ENCODE measurements at places on chromosomes 6 and 20.

GRCh38 chr20:2800521-2801285 is at the start of gene CPXM1:
Gene CPXM1, minus strand, starts transcription at chr20:2800627. Its CDS starts 55 bp downstream, at chr20:2800572.
- no peak for DNase-seq

GRCh38 chr20:21505161-21505809 is 8.6 kb downstream of the NKX2-2 start:
- DNase-seq = no peak

DNA sequence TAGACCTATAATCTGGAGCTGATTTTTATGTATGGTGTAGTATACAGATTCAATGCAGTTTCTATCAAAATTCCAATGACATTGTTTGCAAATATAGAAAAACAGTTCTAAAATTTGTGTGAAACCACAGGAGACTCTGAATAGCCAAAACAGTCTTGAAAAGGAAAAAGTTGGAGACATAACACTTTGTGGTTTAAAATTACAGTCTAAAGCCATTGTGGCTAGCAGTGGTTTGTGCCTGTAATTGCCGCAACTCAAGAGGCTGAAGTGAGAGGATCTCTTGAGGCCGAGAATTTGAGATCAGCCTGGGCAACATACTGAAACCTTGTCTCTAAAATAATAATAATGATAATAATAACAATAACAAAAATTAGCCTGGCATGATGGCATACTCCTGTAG is 213.7 kb downstream of the CDKAL1 start:
- no peak for DNase-seq

GRCh38 chr6:117538615-117539014 is 56.1 kb downstream of the DCBLD1 start:
- DNase-seq = no peak

DNA sequence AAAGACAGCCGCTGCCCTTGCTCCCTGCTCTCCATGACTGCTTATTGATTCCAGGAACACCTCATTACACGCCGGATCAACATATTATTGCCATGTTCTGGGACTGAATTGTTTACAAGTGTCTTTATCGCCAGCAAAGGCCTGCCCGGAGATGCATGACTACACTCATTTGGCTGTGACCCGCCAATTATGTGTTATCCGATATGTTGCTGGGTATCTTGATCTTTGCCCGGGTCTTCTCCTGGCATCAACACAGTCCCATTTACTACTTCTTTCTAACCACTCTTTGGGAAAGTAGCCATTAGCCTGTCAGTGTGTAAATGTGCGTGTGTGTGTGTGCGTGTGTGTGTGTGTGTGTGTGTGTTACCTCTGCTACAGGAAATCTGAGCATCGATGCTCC is 15.4 kb downstream of the LINC00237 start:
- no peak for DNase-seq

DNA sequence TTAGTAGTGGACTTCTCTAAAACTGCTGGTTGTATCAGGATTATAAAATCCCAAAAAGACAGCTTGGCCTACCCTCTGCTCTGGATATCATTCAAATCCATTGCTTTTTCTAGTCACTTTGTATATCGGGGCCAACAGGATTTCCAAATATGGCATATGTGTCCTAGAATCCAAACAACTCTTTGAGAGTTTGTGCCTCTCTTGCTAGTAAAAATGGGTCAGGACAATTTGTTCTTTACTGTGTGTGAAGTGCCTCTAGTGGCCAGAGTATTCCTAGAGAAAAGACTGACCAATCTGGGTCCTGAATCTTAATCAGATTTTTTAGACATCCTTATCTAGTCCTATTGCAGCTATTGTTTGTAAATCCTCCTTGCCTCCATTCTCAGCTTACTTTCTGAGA is 33.5 kb upstream of the MANEA start:
- no peak for DNase-seq

DNA sequence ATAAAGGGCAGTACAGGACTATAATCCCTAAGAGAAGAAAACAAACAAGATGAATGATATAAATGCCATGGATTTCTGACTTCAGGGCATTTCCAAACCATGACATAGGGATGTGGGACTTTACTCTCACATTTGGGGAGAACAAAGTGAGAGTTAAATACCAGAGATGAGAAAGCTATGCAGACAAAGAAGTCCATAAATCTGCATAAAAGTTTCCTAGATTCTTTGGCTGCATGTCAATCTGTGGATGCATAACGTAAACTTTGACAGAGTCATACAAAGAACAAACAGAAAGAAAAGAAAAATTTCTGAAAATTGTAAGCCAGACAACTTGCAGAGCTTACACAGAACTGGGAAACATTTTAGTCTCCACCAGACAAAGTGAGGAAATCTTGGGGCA is 11.7 kb downstream of the EPM2A start:
- no peak for DNase-seq

- no peak for DNase-seq
Observed at GRCh38 chr6:47132724-47133123, 90.6 kb upstream of the ADGRF1 start.

All from stromal cell of bone marrow (primary cell).